Smooth muscle cell of the umbilical artery (primary cell): ENCODE measurements at places on chromosomes 16 and 17. TPM values are rescaled to one million over a fixed set of nuclear protein-coding genes. Genes with fewer than 3 reads are reported as not detected.

ATF7IP2 gene
- total RNA-seq = 2.0 and 4.8 TPM in 2 replicates

TBC1D3I gene
- total RNA-seq = 0.18 TPM in 1 of 2 replicates, not detected in the other

MFAP4 gene
- total RNA-seq = 4.6 and 41.3 TPM in 2 replicates

LITAFD gene
- not detected in 2 replicates for total RNA-seq

HASPIN gene
- total RNA-seq = 1.2 and 4.1 TPM in 2 replicates

PERCC1 gene
- not detected in 2 replicates for total RNA-seq

DUS2 gene
- total RNA-seq = 12.5 and 21.1 TPM in 2 replicates

FOXN1 gene
- not detected in 2 replicates for total RNA-seq

ALOX12 gene
- total RNA-seq = not detected in 2 replicates

NPIPA8 gene
- total RNA-seq = 18.5 TPM in 1 of 2 replicates, not detected in the other

SLC52A1 gene
- under 0.01 TPM in 1 of 2 replicates, not detected in the other for total RNA-seq

IL21R gene
- total RNA-seq = 0.30 and 0.32 TPM in 2 replicates

KRT222 gene
- total RNA-seq = not detected in 2 replicates

TMEM88 gene
- total RNA-seq = 2.1 and 4.3 TPM in 2 replicates

BRIP1 gene
- 2.4 and 8.6 TPM in 2 replicates for total RNA-seq

IL34 gene
- total RNA-seq = 1.9 and 4.5 TPM in 2 replicates

LPO gene
- 0.59 TPM in 1 of 2 replicates, not detected in the other for total RNA-seq

PYY gene
- 0.09 TPM in 1 of 2 replicates, not detected in the other for total RNA-seq

C16orf74 gene
- total RNA-seq = 11.6 and 12.6 TPM in 2 replicates
